Hematopoietic multipotent progenitor cell treated with erythropoietin and hydrocortisone succinate and interleukin-3 and kit ligand, for 6 days (in vitro differentiated cells): ENCODE measurements at places on chromosomes 5 and 9.

DNA sequence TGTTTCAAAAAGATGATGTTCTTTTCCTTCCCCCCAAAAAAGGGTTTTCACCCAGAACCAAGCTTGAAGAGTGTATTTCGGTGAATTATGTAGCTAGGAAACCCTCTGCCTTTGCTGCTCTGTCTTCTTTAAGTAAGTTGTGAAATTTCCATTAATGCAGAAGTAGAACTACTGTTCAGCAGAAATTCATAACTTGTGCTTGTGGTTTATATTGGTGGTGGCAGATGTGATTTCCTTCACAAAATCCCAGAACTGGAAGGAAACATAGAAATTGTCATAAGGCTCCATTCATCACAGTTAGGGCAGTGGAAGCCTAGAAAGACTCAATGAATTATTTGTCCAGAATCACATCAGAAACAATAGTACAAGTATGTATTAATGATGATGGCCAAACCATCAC, 42.1 kb upstream of the DAB2 start:
- DNase-seq: peak; percentile 42

DNA sequence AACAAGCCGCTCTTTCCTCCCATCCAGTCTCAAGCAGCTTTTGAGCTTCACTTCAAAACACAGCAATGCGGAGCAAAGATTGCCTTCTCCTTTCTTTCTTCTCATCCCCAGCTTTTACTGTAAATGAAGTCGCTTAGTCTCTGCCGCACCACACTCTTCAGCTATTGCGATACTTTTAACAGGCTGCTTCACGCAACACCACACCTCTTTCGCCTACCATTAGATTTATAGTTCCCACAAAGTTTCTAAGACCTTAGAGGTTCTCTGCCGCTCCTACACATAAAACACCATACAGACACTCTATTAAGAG, 711 bp downstream of the PGGT1B start:
- DNase-seq: peak; percentile 48

- no peak for DNase-seq
These were observed 35.7 kb downstream of the ELL2 start for GRCh38 chr5:95925939-95926338.

DNA sequence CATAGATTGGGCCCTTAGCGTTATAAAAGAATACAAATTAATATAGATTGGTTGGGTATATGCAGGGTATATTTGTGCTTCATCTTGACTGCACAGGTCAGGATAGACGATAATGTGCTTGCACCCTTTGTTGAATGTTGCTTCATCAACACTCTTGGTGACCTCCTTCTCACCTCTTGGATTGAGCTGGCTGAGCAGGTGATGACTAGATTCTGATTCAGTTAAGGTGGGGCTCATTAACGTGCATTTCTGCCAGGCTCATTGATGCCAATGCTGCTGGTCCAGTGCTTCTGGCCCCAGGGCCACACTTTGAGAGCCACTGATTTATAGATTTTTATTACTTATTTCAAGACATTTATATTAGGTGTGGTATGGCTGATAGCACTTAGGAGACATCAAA, 27.7 kb downstream of the PCSK5 start:
- DNase-seq: no peak

- DNase-seq: peak; percentile 92
These were observed 190.1 kb downstream of the GNA14 start for GRCh38 chr9:77457916-77458592.

- DNase-seq: peak; percentile 75
These were observed 53.9 kb downstream of the ROR2 start for GRCh38 chr9:91896097-91896496.

GRCh38 chr9:129272348-129273025, 94.4 kb upstream of the IER5L start:
- DNase-seq: no peak

DNA sequence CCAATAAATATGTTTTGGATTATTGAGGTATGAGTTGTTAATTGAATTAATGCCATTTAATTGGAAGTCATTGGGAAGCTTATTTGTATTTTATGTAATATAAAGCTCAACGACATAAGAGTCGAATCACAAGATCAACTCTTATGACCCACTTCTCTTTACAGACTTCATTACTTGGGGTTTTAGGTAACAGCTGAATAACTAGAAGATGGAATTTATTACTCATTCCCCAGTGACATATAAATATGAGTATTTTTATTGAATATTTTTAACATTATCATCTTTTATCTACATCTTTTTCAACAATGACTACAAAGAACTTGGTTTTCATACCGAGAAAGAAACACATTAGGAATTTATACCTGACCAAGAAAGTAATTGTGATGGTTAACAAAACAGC, 21.1 kb downstream of the HMGCR start:
- no peak for DNase-seq

DNA sequence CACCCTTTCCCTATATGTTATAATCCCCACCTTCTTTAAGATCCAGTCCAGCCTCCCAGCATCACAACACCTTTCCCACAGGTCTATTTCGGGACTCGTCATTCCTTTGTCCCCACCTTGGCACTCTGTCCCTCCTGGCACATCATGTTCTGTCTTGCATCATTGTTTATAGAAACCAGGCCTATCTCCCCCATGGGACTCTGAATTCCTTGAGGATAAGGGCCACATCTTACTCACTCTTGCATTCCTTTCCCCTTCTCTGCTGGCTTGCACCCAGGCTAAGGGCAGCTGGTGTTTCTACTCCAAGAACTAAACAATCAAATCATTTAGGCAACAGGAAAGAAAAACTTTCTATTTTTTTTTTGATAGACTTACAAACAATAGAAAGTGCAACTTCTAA, 205.7 kb downstream of the AGTPBP1 start:
- DNase-seq: no peak

DNA sequence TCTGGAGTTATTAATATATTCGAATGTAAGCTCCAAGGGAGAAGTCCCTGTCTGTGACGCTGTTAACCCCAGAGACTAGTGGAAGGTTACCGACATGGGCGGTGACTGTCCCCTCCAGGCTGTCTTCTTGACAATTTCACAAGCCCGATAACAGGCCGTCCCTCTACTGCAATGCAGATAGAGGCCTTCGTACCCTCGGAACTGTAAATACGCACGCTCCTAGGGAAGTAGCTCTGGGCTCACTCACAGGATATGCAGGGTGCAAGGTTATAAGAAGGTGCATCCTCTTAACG, 680 bp upstream of the RFK start:
- DNase-seq: peak; percentile 95

DNA sequence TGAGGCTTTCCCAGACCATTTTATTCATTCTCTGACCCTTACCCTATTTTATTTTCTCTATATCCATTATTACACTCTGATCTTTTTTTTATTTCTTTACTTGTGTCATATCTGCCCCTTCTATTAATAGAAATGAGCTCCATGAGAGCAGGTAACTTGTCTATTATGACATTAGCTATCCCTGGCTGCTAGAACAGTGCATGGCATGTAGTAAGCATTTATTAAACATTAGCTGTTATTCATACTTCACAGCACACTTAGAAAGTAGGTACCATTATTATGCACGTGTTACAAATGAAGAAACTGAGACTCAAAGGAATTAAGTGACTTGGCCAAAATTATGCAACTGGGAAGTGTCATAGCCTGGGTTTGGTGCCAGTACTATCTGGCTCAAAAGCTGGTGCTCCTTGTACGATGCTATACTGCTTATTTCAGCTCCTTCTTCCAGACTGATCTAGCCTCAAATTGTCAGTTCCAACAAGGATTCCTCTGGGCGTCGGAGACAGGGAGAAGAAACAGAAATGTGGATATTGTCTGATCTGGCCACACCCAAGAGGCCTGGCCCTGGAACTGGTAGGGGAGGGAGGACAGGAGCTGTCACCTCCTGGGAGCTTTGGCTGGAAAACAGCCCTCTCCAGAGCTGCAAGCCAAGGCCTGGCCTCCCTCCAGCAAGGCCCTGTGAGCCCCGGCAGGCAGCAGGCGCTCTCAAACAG, 10.8 kb upstream of the NIPAL4 start:
- DNase-seq: no peak

DNA sequence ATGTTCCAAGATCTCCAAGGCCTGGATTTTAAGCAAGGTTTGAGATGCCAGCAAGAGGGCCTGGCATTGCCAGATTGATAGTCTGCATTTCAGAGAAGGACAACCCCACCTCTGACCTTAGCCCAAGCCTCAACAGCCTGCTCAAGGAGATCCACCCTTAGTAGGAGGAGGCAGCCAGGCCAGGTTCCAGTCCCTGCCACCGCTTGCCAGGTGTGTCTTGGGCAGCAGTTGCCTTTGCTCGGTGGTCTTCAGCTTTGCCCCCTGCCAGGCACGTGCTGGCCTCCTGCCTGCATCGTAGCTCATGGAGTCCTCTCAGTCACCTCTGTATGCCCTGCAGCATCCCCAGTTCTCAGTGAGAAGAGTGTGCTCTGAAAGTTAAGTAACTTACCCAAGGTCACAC, 134.2 kb downstream of the KCNIP1 start:
- no peak for DNase-seq

DNA sequence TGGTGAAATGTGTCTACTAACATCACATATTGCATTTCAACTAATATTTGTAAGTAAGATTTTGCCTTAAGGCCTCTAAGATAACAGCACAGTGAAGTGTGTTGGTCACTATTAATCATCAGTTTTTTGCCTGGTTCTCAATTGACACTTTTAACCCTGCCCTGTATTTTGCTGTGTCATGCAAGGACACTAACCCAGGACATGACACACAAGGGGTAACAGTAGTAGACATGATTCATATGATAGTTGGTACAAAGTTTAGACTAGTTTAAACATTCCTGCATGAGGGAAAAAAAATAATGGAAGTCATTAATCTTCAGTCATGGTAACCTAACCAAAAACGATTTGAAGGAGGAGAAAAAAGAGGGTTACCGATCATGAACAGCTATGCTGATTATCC, 207.0 kb downstream of the DEPDC1B start:
- peak; percentile 25 for DNase-seq

DNA sequence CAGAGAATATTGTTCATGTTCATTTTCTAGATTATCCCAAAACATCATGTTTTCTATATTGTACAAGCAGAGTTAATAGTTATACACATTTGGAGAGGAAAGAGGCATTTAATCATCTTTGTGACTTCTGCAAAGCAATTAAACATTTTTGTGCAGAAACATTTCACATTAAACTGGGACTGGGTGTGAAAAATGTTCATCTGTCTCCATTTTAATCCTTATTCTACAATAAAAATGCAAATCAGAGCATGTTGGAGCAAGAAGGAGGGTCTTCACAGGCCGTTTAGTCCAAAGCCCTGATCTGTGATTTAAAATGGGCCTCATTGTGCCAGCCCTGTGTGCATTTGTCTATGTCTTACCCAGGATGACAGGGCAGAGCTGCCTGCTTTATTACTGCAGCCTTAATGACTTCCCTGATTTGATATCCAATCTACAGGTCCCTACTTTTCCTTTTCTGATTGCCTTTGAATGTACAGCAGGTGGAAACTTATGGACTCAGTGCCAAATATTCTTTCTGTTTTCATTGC, 183.5 kb downstream of the CAVIN4 start:
- no peak for DNase-seq

- DNase-seq: peak; percentile 33
These were observed 16.3 kb downstream of the LARP1 start for GRCh38 chr5:154771383-154771901.

GRCh38 chr5:67268231-67269021, 71.8 kb upstream of the CD180 start:
- DNase-seq: no peak

GRCh38 chr5:93107805-93108520, 473.1 kb downstream of the NR2F1-AS1 start:
- no peak for DNase-seq

- DNase-seq: no peak
These were observed 856 bp upstream of the ATOSB start for GRCh38 chr9:35116539-35116897.

- no peak for DNase-seq
These were observed 17.1 kb upstream of the HSD17B3 start for GRCh38 chr9:96318921-96319565.

DNA sequence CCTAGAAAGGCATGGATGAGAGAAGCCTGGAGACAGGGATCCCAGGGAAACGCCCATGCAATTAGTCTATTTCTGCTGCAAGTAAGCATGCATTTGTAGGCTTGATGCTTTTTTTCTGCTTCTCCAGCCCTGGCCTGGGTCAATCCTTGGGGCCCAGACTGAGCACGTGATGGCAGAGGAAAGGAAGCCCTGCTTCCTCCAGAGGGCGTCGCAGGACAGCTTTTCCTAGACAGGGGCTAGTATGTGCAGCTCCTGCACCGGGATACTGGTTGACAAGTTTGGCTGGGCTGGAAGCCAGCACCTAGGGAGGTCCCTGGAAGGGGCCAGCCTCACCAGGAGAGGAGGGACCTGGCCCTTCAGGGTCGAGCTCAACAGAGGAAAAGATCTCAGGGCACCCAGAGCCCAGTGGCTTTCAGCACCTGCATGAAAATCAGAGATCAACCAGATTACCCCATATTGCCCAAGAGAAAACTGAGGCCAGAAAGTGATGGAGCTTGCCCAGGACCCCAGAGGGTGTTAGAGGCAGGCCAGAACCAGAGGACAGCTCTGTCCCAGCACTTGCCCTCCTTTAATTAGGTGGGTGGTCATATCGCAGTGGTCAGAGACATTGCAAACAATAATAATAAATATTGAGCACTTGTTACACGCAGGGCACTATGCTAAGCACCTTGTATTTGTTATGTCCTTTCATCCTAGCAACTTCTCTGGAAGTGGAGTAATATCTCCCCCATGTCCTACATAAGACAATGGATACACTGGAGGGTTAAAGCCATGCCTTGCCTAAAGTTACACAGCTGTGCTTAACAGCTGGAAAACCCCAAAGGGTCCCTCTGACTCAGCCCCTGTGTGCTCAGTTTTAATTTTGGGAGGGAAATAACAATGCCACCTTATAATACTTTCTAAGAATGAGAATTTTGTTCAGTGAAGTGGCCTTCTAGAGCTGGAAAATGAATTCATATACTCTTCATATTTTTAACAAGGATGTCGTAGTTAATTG, 67.1 kb downstream of the KLF4 start:
- peak; percentile 81 for DNase-seq

DNA sequence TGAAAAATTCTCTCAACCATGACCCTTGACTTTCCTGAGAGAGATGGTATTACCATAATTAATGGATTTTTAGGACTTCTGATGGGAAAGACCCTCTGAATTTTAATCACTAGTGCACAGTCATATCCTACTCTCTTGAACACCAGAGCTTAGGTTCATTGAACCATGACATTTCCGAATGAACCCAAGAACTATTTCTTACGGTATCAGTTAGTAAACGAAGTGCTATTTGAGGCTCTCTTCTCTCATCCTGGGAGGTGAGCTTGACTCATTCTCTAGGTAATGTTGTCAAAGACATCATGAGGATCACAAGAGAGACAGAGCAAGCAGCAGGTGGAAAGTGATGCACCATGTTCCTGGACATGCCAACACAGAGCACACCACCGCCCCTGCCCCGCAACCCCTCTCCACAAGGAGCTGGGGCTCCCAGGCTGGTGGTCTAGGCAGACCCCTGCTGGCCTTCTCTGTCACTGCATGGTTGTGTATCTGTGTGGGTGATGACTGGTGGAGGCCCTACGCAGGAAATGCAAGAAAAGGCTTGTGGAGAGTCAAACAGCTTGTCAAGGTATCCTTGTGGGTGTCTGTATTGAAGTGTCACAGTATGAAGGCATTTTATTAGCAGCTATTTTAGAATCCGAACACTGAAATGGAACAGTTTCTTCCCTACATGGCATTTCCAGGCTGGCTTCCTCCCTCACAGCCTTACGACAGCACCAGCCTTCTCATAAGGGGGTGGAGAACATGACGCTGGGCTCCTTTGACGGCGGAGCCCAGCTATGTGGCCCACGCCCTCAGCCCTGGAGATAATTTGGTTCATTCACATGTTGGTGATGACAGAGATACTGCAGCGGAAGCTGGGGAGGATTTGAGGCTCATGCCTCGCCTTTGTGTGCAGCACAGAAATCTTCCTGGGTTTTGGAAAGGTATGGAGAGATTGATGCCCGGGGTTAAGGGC, 297.6 kb downstream of the NTRK2 start:
- DNase-seq: no peak

- no peak for DNase-seq
These were observed 165.3 kb downstream of the ZNF608 start for GRCh38 chr5:124580925-124581737.
